GM10248 (cell line): ENCODE measurements at places on chromosomes 13 and 19.

DNA sequence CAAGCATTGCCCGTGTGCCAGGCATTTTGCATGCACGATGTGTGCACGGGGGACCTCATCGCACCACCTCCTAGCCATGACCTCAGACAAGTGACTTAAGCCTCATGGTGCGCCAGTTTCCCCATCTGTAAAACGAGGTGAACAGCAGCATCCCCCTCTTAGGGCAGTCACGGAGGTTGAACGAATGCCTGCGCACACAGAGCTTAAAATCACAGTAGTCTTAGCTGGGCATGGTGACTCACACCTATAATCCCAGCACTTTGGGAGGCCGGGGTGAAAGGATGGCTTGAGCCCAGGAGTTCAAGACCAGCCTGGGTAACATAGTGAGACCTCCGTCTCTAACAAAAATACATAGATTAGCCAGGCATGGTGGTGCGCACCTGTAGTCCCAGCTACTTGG lies 48.6 kb downstream of the PIN1 start:
- DNase-seq: no peak

DNA sequence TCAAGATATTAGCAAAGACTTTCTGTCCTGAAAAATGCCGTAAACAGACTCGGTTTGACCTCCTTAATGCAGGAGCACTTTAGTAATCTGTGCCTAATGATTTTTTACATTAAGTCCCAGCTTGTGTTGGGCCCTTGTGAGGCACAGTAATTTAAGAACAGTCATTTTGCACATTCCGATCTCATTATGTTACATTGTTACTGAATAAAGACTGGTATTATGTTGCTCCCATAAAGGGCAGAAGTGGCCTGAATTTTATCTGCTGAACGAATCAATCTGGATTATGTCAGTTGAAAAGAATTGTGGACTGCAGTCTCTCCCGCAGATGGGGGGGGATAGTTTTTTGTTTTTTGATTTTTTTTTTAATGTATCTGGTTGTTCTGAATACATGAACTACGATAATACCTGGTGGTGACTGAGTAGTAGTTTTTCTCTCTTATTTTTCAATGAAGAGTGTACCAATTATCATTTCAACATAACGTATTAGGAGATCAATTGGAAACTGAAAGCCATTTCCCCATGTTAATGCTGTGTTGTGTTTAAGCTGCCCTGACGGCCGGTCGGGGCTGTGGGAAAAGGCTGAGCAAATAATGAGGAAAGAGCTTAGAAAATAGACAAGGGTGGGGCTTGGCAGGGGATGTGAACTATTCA lies 290.2 kb downstream of the ZNF536 start:
- DNase-seq: no peak

DNA sequence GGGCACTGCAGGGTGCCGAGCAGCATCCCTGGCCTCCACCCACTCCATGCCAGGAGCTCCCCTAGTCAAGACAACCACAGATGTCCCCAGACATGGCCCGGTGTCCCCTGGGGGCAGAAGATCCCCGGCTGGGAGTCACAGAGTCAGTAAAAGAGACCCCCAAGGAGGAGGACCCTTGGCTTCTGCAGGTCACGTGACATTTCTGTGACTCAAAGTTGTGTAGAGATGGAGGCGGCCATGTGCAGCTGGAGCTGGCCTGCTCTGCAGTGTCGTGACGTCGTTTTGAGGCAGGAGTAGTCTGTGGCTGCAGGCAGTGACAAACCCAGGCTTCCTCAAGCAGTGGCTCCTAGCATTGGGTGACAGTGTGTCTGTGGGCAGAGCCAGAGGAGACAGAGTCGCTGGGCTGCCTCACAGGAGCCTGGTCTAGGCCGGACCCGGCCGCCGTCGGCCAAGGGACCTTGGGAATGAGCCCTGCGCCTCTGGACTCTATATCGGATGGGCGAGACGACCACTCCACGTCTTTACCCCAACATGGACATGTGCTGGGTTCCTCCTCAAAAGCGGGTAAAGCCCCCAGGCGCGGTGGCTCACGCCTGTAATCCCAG lies 7.7 kb upstream of the DIRAS1 start:
- DNase-seq: no peak

DNA sequence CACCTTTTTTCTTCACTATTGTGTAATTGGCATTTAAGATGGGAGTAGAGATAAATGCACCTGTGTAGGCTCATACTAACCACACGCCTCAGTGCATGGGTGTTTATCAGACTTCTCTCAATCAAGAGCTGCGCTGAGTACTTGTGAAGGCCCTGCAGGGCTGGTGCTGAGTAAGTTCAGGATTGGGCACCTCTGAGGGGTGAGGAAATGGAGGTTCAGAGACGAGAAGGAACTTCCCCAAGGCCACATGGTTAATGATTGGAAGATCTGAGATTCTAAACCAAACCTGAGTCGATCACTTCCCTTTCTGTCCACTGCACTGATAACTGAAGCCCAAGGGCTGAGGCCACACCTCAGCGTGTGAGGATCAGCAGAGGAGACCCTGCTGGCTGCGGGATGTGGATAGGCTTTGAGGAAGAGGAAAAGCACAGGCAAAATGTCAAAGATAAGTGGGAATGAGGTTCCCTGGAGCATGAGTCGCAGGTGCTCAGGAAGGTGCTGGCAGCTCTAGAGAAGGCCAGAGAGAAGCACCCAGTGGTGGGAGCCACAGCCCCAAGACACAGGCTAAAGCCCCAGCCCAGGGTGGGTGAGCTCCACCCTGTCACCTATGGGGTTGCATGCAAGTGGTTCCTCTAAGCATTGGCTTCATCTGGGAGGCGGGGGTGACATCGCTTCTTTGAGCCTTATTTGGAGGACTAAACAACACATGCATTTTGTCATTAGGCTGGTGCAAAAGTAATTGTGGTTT lies 32.3 kb upstream of the GJB6 start:
- DNase-seq: peak; percentile 51

GRCh38 chr13:27918041-27918917 lies 1.5 kb upstream of the PDX1 start:
- no peak for DNase-seq

DNA sequence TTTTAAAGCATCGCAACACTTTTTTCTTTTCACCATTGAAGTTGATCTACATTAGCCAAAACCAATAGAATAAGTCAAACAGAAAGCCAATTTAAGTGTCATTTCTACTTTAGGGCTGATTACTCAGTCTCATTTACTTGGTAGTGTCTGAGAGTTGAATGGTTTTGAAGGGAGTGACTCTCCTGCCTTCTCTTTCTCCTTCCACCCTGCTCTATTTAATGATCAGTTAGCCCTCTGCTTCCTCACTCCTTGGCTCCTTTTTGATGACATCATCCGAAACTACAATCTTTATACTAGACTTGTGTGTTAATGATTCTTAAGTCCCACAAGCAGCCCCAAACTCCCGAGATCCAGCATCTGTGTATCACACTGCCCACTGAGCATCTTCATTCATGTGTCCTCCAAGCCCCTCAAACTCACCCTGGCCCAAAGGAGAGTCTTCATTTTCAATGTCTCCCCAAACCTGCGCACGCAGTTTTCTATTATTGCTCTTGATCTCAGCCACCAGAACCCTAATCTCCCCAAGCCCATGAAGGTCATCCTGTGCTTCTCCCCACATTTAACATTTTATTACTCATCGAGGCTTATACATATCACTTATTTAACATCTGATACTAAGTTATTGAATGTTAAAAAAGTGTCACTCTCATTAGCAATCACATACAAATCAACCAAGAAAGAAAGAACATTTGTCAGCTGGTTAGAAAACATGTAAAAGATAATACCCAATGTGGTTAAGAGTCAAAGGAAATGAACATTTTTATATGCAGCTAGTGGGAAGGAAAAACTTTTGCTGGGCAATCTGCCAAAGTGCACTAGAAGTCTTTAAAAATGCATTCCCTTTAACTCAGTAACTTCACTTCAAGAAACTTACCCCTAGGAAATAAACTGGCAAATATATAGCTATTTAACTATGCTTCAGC lies 32.2 kb upstream of the ARGLU1 start:
- DNase-seq: no peak

DNA sequence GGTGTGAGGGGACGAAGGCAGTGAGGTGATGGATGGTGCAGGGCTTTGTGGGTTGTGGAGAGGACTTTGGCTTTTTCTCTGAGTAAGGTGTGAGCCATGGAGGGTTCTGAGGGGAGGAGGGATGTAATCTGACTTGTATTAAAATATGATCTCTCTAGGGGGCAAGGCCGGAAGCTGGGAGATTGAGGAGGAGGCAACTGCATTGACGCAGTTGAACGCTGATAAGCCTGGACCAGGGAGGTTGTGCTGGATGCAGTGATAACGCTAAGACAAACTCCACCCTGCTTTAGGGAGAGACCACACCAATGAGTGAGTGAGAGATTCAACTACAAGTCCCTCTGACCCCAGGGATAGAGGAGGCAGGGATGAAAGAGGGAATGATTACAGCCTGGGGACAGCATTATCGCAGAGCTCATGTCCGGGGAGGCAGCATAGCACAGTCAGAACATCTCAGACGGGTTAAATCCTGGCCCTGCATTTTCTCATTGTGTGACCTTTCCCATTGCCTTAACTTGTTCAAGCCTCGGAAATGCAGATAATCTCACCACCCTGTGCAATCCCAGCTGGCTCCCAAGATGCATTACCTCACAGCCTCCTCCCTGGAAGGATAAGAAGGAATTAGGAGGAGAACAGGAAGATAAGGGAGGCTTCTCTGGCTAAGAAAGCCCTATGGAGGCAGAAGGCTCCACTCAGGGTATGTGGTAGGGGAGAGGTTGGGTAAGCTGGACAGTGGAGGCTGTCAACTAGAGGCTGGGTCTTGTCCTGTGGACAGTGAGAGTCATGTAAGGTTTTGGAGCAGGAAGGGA lies 124.2 kb downstream of the CACNA1A start:
- no peak for DNase-seq

DNA sequence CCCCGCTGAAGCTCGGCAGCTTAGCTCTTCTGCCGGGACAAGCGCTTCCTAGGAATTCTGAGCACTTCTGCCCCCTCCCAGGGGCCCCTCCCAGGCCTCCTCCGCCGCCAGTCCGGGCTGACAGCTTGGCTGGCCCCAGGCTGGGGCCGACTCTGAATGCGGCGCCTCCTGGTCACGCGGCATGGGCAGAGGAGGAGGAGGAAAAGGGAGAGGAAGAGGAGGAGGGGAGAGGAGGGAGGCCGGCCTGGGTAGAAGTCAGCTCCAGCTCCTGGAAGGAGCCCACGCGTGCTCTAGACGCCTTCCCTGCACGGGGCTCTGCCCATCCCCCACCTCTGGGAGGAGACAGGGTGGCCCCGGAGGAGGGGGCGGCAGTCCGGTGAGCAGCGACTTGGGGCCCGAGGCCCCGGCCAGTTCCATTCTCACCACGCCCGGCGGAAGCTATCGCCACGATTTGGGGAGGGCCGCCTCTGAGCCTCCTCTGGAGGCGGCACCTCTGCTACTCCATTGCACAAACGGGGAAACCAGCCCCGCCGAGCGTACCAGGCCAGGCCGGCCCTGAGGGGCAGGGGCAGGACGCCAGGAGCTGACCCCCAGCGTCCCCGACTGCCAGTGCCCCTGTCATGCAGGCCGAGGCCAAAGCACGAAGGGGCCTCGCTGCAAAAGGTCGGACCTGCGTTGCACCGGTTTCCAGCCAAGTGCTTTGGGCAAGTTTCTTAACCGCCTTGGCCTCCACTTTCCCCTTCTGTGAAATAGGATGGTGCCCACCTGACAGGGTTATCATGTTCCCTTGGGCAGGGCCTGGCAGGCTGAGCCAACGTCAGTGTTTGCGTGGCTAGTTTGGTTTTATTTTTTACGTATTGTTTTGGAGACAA lies 31.6 kb downstream of the CCNE1 start:
- DNase-seq: no peak

DNA sequence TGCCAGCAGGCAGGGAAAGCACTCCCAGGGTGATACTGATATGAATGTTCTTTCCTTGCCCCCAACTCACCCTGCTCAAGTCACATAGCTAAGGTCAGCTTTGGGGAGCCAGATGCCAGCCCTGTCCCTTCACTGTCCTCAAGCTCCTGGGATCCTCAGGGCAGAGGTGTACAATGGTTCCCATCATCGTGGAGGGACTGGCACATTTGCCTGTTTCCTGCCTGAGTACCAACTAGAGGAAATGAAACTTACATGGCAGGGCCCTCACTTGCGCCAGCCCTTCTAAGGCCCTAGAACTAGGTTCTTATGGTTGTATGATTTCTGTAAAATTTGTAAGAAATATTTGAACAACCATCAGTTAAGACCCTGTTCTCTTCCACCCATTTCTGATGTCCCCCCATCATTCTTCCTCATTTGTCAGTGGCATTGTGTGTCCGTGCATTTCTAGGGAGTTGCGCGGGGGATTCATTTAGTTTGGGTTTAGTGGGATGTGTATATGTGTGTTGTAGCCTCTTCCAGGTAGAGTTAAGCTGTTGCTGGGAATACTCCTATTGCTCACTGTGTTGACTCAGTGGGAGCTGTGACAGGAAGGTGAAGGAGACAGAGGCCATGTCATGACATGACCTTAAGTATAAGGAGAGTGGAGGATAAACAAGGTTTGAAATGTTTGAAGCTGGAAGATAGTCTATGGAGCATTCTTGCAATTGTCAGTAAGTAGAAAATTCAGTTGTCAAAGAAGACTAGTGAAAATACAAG lies 41.3 kb upstream of the RCBTB2 start:
- no peak for DNase-seq
